ENCODE measurements at places on chromosomes 2 and 18. TPM values are rescaled to one million over a fixed set of nuclear protein-coding genes. Genes with fewer than 3 reads are reported as not detected.

The TRAK2 gene
- 33.8 TPM for total RNA-seq

The ADGRF3 gene
- total RNA-seq, result 0.54 TPM

The GRHL1 gene
- 8.2 TPM for total RNA-seq

The PDE11A gene
- total RNA-seq, result under 0.01 TPM

The STARD6 gene
- total RNA-seq, result not detected

The PSMA8 gene
- not detected for total RNA-seq

The RMND5A gene
- total RNA-seq, result 34.5 TPM

The TMEM182 gene
- 2.8 TPM for total RNA-seq

The SIX3 gene
- total RNA-seq, result not detected

The ADAM23 gene
- total RNA-seq, result under 0.01 TPM

The MATN3 gene
- 6.3 TPM for total RNA-seq

The PLB1 gene
- 0.98 TPM for total RNA-seq

The CCDC150 gene
- 4.8 TPM for total RNA-seq

The WNT10A gene
- 0.11 TPM for total RNA-seq

The PFN4 gene
- total RNA-seq, result 2.4 TPM

The CROCC2 gene
- total RNA-seq, result not detected

The VSNL1 gene
- 0.39 TPM for total RNA-seq

The ONECUT2 gene
- total RNA-seq, result under 0.01 TPM

Measured in placental epithelial cell (primary cell).